ENCODE measurements at places on chromosomes 7 and 10.

DNA sequence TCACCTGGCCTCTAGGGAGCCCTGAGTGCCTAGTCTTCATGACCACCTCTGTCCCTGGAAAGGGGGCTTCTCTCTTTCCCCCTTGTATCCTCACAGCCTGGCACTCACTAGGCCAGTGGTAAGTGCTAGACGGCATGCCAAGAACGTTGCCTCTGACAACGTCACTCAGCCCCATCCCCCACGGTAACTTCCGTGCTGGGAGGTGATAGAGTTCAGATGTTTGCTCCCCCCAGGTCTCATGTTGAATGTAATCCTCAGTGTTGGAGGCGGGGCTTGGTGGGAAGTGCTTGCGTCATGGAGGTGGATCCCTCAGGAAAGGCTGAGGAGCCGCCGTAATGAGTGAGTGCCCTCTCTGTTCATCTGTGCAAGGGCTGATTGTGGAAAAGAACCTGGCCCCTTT is 343.3 kb upstream of the MKI67 start:
- DNase-seq, result no peak

DNA sequence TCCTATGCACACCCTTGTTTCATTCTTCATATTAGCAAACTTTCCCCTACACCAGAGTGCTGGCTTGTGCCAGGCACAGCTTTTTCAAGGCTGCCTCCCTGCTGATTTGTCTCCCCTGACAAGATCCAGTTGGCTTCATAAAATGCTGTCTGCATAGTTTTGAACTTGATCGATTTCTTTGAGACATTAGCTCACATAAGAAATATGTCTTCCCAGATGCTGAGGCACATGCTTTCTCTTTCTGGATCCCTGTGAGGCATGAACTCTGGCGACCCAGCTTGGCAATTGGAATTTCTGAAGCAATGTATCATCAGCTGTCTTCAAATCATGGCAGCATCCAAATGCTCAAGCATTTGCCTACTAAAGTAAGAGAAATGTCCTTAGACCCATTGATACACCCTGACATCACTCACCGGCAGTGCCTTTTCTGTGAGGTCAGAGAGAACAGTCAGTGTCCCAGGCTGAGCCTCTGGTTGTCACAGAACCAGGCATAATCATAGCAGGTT is 616.4 kb upstream of the GHITM start:
- no peak for DNase-seq

- DNase-seq, result no peak
These were observed 137.6 kb downstream of the NRP1 start for GRCh38 chr10:33196710-33197491.

- DNase-seq, result no peak
These were observed 284.1 kb downstream of the KIF20B start for GRCh38 chr10:89985446-89985845.

DNA sequence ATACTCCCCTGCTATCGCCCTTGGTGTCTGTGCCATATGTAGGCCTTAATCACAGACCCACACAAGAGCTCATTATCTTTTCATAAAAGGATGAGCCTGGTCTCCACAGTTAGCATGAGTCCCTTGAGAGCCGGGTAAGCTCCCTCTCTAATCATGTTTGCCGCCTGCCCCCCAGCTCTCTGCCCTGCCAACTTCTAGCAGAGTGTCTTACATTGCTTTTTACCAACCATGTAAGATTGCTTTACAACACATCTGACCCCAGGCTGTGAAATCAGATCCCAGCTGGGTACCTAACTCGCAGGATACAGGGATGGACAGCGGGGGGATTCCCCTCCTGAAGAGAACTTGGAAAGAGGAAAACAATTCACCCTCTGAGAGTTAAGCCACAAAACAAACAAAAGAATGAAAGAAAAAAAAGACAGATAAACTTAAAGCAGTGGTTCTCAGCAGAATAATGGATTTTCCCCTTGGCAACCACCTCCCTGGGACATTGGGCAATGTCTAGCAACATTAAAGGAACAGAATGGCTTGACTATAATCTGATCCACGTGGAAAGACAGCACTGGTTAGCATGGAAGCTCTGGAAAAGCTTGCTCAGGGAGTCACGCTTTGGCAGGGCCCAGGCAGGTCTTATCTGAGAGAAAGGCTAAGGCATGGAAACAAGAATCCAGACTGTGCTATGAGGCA is 39.4 kb upstream of the ATOH7 start:
- no peak for DNase-seq

- no peak for DNase-seq
These were observed 599.6 kb upstream of the GHITM start for GRCh38 chr10:83539528-83540308.

GRCh38 chr10:32054094-32054493 is 2.1 kb downstream of the KIF5B start:
- peak; percentile 46 for DNase-seq

All from inflammatory macrophage (primary cell).